ENCODE measurements at places on chromosomes 6 and 20.

DNA sequence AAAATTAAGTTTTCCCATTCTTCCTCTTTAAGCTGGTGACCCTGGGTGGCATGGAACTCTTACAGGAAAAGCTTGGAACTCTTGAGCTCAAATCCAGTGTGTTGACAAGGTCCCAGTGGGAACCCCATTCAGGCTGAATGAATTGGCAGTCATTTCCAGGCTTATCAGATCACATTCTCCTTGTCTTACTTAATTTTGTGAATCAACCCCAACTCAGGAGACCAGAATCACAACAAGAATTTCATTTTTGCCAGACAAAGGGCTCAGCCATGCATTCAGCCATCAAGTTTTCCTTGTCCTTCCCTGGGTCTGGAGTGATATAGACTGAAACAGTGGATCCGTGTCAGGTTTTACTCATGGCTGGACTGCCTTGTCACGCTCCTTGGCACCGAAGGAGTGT is 92.1 kb upstream of the EEF1E1 start:
- no peak for DNase-seq

- no peak for DNase-seq
Observed at GRCh38 chr20:17895641-17896171, 72.9 kb downstream of the SNX5 start.

DNA sequence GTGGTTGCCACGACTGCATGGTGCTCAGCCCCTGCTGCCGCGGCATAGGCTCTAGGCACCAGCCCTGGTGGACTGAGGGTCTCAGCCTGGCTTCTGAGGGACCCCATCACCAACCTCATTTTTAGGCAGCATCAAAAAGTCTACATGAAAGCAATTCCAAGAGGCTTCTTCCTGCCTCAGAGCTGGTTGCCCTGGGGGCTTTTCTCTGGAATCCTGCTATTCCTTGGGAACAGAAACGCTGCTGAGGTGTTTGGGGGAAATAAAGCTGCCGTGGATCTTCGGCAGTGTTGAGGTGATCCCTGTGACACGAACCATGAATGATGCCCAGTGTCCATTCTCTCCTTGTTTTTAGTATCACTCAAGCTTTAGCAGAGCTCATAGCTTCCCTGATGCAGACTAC is 148.4 kb upstream of the LRFN2 start:
- DNase-seq = no peak

DNA sequence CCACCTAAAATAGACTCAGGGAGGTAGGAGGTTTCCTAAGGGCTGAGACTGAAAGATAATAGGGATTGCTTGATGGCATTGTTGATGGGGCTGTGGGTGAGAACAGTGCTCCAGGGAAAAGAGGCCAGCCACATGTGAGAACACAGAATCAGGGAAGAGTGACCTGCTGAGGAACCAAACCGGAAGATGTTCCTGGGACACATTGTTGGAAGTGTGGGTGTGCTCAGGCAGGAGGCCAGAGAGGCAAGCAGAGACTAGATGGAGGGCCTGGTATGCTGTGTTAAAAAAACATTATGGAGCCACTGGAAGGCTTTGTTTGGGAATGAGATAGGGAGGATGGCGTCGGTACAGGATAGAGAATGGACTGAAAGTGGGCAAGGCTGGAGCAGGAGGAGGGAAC is 23.3 kb downstream of the RNF144B start:
- DNase-seq = no peak

DNA sequence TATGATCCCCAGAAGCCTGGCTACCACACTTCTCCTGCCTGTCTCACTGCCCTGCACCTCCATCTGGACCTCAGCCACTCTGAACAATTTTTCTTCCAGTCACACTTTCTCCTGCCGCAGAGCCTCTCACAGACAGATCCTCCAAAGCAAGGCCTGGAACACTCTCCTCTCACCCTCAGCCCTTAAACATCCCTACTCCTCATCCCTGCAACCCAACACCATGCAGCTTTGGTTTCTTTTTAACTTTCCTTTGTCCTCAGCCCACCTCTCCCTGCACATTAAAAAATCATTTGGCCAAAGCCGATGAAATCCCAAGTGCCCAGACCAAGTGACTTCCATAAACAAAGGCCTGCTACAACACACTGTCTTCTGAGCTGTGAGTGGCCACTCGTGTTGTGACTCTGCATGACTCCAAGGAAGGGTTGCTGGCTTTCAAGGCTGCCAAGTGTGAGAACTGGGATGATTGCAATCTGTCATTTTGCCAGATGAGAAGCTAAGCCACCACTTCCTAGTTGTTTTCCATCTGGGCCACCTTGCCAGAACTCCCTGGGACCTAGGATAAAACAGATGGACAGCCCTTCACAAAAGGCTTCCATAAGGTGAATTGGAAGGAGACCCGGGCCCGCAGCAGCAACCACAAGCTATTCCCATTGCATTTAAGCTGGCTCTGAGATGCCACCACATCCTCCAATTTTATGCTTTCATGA is 144.4 kb upstream of the SSTR4 start:
- DNase-seq = no peak

DNA sequence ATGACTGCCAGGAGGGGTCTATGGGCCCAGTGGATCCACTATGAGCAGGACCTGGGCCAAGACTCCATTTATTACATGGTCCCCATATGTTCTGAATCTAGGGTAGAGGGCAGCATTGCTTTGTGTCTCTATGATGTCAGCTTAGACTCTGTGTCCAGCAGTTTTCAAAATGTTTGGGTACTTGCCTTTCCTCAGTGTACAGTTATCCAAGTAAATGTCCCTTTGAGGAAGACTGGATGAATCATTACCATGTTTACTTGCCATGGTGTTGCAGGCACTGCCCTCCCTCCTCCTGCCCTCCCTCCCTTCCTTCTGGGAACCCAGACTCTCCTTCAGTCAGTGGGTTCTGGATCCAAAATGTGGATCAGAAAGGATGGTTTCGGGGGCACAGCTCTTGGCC is 108.6 kb downstream of the NRN1 start:
- no peak for DNase-seq

GRCh38 chr6:119077643-119078375 is 655 bp downstream of the FAM184A start:
- DNase-seq = peak; percentile 56

GRCh38 chr6:158158748-158159147 is 9.3 kb downstream of the SERAC1 start:
- DNase-seq = no peak

- DNase-seq = no peak
Observed at GRCh38 chr6:144055121-144055931, 40.0 kb downstream of the SF3B5 start.

GRCh38 chr20:54704032-54704635 is 228.7 kb downstream of the DOK5 start:
- no peak for DNase-seq

GRCh38 chr6:27209659-27210269 is 37.7 kb upstream of the PRSS16 start:
- no peak for DNase-seq

DNA sequence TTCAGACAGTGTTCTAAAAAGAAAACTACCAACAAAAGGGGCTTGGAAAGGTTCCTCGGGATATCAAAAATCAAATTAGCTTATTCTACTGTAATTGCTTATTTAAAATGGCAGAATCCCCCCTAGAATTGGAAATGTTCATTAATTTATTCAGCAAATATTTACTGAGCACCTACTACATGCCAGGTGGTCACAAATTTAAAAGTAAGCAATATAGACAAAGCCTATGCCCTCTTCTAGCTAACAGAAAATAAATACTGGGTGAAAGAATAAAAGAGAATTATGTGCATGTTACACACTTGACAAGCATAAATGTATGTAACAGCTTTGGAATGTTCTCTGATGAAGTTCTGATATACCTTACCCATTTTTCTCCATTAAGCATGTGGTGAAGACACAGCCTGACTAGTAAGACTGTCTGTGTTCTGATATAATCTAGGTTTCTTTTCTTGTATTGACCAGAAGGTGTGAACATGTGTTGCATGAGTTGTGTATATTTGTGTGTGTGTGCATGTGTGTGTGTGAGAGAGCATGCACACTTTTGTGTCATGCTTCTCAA is 606.7 kb upstream of the CITED2 start:
- no peak for DNase-seq

DNA sequence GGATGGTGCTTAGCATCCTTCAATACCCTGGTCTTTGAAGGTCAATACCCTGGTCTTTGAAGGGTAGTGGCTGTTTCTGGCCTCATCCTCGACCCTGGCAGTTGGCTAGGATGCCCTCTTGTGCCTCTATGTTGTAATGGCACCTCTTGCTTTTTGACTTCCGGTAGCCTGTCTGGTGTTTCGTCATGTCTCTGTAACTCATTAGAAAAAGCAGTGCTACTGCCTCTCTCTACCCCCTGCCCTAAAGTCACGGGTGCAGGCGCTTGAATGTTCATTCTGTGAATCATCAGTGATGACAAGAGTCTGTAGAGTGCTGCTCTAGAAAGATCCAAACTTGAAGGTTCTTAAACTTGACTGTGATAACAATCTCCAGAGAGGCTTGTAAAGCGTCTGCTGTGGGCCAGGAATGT is 28.3 kb downstream of the RSPO4 start:
- DNase-seq = peak; percentile 5

DNA sequence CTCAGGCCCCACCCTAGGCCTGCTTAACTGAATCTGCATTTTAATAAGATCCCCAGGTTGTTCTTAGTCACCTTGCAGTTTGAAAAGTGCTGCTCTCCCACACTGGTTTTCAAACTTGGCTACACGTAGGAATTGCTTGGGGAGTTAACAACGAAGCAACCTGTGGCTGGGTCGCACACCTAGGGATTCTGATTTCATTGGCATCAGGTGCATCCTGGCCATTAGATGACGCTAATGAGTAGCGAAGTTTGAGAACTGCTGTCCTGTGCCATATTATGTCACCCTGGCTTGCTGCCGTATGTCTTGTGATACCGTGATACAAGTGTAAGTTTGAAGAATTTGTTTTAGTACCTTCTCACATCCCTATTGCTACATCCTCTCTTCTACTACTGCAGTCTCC is 28.2 kb upstream of the FUCA2 start:
- DNase-seq = no peak

- no peak for DNase-seq
Observed at GRCh38 chr6:37125774-37126492, 44.0 kb upstream of the PIM1 start.

DNA sequence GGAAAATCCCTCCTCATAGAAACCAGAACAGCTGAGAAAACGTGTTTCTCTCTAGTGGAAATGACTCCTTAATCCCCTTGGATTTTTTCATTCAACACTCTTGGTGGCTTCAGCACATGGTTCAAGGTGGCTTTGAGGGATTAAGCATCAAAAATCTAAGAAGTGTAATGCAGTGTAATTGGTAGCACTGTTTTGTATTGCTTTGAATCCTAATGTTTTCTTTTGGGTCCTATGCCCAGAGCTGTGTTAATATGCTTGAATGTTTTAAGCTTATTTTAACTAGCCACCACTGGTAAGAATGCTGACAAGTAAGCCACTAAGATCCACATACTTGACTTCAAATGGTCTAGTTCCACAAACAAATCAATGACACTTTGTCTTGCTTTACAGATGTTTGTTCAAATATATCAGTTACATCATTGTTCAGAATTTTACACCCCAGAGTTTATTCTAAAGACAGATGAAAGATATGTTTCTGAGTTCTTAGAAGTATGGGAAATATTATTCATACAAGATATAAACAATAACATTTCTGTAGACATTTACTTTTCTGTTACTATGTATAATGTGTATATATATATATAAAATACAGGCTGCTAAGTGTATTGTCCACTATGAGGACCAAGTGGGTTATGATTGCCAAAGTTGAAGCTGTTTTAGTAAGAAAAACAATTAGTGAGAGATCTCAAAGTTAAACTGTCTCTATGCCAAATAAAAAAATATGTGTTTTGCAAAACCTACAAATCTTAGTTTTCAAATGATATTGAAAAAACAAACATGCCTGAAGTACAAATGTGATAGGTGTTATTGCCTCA is 220.8 kb downstream of the OGFRL1 start:
- no peak for DNase-seq

- DNase-seq = no peak
Observed at GRCh38 chr20:31673943-31674463, 36.3 kb downstream of the COX4I2 start.

DNA sequence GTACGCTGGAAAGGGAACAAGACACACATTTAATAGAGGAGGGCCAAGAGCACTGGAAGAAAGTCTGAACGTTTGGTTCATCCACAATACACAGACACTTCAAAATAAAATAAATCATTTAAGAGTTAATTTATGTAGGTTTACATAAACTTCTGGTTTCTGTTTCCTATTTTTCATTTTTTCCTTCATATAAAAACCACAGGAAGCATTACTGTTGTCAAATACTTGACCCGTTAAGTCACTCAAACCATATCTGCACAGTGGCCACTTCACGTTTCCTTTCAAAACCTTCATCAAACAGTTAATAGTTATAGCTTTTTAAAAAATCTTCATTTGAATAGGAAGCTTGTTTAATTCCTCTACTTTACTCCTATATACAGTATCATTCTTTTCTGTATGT is 257.6 kb upstream of the THEMIS start:
- no peak for DNase-seq

DNA sequence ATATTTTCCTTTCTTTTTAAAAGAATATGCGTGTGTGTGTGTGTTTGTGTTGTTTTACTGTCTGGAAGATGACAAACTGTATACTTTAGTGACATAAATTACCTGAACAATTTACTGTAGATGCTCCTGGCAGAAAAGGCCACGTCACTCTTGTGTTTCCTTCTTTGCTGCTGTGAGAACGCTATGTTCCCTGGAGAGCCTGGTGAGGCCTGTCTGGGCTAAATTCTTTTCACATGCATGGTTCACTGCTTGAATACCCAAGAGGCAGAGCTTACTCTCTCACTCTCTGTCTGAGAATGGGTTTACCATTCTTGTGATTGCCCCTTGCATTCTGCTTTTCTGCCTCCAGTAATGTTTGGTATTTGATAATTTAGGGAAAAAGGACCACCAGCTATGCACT is 64.3 kb downstream of the EDN1 start:
- no peak for DNase-seq

- DNase-seq = no peak
Observed at GRCh38 chr20:33971147-33971975, 22.4 kb upstream of the RALY start.

DNA sequence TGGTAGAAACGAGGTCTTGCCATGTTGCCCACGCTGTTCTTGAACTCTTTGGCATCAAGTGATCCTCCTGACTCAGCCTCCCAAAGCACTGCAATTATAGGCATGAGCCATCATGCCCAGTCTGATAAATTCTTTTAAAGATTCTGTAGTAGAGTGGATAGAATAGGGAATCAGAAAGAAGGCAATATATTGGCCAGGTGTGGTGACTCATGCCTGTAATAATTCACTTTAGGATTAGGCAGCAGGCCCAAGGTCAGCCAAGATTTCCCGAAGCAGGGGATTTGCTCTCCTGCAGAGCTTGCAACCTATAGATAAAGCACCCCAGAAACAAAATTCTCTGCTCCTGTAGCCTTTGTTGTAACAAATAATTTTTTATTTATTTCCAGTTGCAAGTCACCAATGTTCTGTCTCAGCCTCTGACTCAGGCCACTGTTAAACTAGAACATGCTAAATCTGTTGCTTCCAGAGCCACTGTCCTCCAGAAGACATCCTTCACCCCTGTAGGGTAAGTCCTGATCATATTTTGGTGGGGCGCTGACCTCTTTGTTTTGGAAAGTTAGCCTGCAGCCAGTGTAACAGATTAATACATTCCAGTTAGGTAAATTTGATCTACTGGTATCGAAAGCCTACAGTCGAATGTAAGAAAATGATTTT is 30.4 kb upstream of the MROH8 start:
- no peak for DNase-seq
